Activated CD8-positive, alpha-beta T cell treated with anti-CD3 and anti-CD28 coated beads for 36 hours (primary cell): ENCODE measurements at places on chromosomes 12 and 14. TPM values are rescaled to one million over a fixed set of nuclear protein-coding genes. Genes with fewer than 3 reads are reported as not detected.

- DNase-seq, result peak; percentile 22
- no peaks in the 10 kb centered on the region for H3K27me3 ChIP-seq
- H3K27ac ChIP-seq, result peak overlapping the region; percentile 24
Observed at GRCh38 chr12:57404966-57405640, 25.7 kb downstream of the R3HDM2 start.

DNA sequence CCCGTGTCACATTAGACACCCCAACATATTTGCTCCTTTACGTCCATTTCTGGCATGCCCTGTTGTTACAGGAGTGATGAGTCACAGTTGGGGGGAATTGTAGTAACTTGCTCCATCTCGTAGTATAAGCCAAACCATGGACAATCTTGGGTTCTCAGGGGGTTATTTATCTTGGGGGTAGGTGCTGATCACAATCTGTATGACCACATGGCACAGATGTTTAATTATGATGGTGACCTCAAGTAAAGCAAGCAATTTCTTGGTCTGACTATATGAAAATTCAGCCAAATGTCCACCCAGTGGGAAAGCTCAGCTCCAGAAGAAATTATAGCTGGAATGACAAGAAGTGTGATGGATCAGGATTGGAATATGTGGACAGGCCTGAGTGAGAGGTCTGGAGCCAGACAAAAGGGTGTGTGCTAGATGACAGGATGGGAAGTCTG lies 32.1 kb upstream of the STON2 start:
- H3K27ac ChIP-seq, result no peak overlapping the region
- no peak for DNase-seq
- H3K27me3 ChIP-seq, result peaks cover 49% of the 10 kb centered on the region
- peaks cover 12% of the 10 kb centered on the region for H3K4me1 ChIP-seq
- H3K4me3 ChIP-seq, result no peak overlapping the region
- no peaks in the 10 kb centered on the region for H3K36me3 ChIP-seq

PAPLN gene
- total RNA-seq, result 0.47 TPM

GRCh38 chr12:88790231-88790630 lies 210.0 kb upstream of the KITLG start:
- H3K27ac ChIP-seq, result no peak overlapping the region
- H3K36me3 ChIP-seq, result no peaks in the 10 kb centered on the region
- no peaks in the 10 kb centered on the region for H3K4me1 ChIP-seq
- H3K27me3 ChIP-seq, result no peaks in the 10 kb centered on the region
- no peak overlapping the region for H3K4me3 ChIP-seq

GRCh38 chr14:30165255-30165654 lies 237.6 kb upstream of the PRKD1 start:
- no peaks in the 10 kb centered on the region for H3K27me3 ChIP-seq
- H3K27ac ChIP-seq, result no peak overlapping the region
- no peaks in the 10 kb centered on the region for H3K36me3 ChIP-seq
- H3K4me3 ChIP-seq, result no peak overlapping the region
- DNase-seq, result no peak
- no peaks in the 10 kb centered on the region for H3K4me1 ChIP-seq

SOAT2 gene
- 6.7 TPM for total RNA-seq

DNA sequence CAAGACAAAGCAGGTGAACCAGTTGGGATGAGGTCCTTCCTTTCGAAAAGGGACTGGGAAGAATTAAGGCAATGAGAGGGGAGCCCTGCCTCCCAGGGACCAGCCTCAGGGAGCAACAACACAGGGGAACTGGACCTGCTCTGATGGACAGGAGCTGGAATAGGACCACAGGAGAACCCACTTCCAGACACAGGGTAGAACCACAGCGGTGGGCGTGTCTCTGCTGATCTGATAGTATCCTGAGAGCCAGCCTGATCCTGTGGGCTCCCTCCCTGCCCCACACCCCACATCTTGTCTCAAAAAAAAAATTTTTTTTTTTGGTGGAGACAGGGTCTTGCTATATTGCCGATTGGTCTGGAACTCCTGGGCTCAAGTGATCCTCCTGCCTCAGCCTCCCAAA lies 13.6 kb upstream of the PLEK2 start:
- H3K27me3 ChIP-seq, result peaks cover 20% of the 10 kb centered on the region
- H3K4me3 ChIP-seq, result no peak overlapping the region
- no peaks in the 10 kb centered on the region for H3K36me3 ChIP-seq

- H3K27ac ChIP-seq, result peak overlapping the region; percentile 79
- no peak overlapping the region for H3K4me3 ChIP-seq
- peaks cover 15% of the 10 kb centered on the region for H3K36me3 ChIP-seq
Observed at GRCh38 chr14:91858536-91859275, 8.6 kb downstream of the TC2N start.

DNA sequence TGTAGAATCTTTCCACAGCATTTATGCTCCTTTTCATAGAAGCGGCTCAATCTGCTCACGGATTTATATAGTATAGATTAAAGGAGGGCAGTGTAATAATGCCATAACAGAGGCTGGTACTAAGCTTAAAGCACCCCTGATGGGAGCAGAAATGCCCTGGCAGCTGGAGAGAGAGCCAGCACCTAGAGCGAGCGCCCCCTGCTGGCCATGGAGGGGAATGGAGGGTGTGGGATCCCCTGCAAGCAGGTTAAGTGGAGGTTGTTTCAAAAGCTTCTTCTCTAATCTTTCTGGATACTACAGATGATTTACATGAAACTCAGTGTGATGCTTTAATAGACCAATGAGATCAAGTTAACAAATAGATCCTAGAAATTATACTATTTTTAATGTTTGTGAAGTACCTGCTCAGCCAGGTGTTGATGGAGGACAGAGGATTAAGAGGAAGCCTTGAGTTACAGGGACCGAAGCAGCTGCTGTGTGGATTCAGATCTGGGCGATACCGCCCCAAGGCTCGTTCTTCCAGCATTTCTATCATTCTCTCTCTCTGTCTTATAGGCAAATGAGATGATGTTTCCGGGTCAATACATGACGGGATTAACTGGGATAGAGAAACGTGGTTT lies 1519.3 kb upstream of the TMEM132C start:
- peak; percentile 63 for DNase-seq
- no peak overlapping the region for H3K4me3 ChIP-seq
